NCI-H2171 treated with DMSO at 0.1 percent for 48 hours (cell line): ENCODE measurements at places on chromosomes 4 and X.

DNA sequence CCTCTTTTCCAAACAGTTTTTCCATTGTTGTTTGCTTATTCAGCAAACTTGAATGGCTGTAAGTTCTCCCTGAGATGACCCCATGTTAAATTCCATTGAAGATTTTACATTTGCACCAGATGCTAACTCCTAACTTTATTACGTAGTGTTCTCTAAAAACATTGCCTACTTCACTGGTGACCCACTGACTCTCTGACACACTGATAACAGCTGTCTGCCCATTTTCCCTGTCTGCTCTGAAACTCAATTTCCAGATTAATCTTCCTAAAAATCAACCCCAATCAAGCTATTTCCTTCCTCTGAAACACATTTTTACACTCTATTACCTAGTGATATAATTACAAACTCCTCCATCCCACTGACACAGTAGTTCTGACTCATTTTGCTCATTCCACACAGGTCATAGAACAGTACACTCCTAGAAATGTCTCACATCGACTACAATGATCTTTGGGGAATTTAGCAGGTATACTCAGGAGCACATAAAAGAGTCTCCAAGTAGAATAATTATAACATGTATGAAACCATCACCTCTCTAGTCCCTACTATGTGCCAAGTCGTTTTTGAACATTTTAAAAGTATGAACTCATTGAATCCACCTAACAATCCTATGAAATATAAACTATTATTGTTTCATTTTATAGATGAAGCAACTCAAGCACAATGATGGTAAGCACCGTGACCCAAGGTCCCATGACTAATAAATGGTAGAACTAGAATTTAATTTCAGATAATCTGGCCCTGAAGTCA, 210.9 kb downstream of the SLIT2 start:
- DNase-seq = no peak

GRCh38 chr4:187183346-187183745, 459.7 kb upstream of the FAT1 start:
- no peak for DNase-seq

GRCh38 chr4:2054217-2054616, 4.9 kb upstream of the NAT8L start:
- no peak for DNase-seq

GRCh38 chr4:134518574-134519217, 317.1 kb upstream of the PABPC4L start:
- peak; percentile 11 for DNase-seq

DNA sequence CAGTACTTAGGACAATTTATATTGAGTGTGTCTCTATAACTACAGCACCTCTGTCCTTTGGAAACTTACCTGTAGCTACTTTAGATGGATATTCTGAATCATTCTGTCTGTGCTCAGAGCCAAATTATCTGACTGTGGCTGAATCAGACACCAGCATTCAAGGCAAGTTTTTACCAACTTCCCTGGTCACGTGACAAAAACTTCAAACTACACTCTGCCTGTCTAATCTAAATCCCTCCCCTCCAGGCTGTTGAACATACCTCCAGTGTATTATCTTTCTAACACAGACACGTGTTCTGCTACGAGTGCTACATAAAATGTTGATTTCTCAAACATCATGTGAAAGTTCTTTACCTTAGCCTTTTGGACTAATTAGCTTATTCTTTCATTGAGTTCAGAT, 641.2 kb upstream of the CPEB2 start:
- no peak for DNase-seq

GRCh38 chr4:688854-689681, at the start of gene SLC49A3:
SLC49A3 (minus strand) TSS chr4:689151; CDS start chr4:689127, 24 bp downstream.
- no peak for DNase-seq

GRCh38 chrX:105753411-105753810, 68.9 kb upstream of the NRK start:
- no peak for DNase-seq

DNA sequence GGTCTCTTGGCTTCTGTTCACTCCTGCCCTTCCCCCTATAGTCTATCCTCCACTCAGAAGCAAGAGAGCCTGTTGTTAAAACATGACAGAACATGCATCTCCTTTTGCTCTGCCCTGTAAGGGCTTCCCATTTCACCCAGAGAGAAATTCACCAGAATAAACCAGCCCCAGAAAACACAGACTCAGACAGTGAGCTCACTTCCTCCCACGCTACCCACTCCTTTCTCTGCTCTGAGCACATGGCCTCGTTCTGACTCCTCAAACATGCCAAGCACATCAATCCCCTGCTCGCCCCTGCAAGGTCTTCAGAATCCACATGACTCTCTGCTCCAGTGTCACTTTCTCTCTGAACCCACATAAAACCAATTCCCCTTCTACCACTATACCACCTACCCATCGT, 50.4 kb downstream of the MID1 start:
- no peak for DNase-seq

DNA sequence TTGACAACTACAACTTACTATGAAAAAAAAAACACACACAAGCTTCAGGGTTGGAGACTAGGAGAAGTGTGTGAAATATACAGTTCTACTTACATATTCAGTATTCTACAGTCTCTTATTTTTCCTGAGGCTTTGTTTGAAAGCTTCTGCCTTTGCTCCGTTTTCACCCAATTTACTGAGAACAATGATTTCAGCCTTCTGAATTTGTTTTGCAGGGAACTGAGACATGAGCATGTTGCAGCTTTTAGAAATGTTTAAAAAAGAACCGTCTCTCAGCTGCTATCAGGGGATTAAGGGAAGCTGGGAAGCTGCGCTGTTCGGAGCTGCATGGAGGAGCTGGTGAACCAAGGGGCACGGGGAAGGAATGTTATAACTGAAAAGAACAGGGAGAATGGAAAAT, 85.7 kb downstream of the QDPR start:
- DNase-seq = no peak

DNA sequence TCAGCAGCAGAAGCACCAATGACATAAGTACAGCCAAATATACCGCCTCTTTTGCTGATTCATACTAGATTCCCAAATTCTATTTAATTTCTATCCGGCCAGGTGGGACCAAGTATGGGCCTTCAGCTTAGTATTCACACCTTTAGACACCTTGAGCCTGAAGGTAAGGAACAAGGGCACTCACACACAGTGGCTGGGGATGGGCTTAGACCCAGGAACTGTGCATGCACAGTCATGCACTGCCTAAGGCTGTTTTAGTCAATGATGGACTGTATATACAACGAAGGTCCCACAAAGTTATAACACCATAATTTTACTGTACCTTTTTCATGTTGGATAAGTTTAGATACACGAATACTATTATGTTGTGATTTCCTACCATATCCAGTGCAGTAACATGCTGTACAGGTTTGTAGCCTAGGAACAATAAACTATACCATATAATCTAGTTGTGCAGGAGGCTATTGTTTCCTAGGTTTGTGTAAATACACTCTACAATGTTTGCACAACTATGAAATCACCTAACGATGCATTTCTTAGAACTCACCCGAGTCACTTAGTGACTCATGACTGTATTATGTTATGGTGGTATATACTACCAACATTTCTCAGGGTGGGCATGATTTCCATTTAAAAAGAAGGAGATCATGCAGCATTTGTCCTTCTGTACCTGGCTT, 9.7 kb upstream of the CLNK start:
- DNase-seq = no peak

- DNase-seq = no peak
These were observed 70.4 kb downstream of the STARD8 start for GRCh38 chrX:68717663-68718442.

- peak; percentile 1 for DNase-seq
These were observed 31.0 kb upstream of the PDE5A start for GRCh38 chr4:119659576-119659975.

DNA sequence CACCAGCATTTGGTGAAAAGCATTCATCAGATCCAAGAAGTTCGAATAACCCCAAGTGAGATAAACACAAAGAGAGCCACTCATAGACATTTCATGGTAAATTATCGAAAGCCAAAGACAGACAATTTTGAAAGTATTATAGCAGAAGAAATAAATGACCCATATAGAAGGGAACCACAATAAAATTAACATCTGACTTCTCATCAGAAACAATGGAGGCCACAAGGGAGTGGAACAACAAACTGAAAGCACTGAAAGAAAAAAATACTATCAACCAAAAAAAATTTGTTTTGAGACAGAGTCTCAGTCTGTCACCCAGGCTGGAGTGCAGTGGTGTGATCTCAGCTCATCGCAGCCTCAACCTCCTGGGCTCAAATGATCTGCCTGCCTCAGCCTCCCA, 12.3 kb downstream of the DUSP9 start:
- DNase-seq = no peak

GRCh38 chr4:181702864-181703495, 540.2 kb upstream of the TENM3 start:
- no peak for DNase-seq

DNA sequence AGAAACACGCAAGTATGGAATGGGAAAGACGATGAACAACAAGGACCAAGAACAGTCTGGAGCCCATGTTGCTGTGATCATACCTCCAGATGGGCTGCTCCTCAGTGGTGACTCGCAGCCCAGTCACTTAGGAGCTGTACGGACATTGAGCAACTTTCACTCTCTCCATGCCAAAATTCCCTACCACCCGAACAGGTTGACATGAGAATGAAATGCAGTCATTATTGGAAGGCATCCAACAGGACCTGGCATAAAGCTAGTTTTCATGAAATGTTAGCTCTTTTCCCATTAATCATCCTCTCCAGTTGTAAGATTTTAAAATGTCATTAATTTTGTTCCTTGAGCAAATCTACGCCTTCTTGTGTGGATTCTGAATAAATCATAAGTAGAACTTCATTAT, 82.7 kb upstream of the GPM6B start:
- DNase-seq = peak; percentile 52

DNA sequence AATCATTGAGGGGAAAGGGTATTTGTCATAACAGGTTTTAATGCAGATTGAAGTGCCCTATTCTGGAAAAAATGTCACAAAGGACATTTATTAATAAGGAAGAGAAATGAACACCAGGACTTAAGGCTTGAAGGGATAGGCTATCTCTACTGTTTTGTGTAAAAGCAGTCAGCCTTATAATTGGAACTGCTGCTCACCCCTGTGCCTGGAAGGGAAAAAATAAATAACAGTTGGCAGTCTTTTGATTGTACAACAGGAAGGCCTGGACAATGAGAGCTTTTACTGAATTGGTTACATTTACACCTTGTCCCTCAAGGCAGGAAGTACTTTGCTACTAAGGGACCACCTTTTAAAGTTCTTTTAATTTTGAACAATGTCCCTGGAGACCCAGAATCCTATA, 17.8 kb upstream of the MAGED4 start:
- DNase-seq = no peak

- no peak for DNase-seq
These were observed 101.5 kb downstream of the MXRA5 start for GRCh38 chrX:3244955-3245354.

DNA sequence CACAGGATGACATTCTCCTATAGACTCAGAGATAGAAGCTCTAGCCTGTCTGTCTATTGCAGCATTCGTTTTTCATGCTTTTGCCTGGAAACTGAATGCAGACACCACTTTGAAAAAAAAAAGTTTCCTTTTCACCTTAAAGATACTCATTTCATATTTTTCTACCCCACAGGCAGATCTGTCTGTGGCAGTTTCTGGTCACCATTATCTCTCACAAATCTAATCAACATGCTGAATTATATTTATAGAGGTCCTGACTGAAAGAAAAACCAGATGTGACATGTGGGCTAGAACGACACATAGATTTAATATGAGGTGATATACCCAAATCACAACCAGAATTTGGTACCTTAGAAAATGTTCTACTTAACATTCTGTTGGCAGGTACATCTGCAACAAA, 28.2 kb downstream of the ADGRG4 start:
- no peak for DNase-seq

- no peak for DNase-seq
These were observed 35.8 kb downstream of the NAP1L3 start for GRCh38 chrX:93637591-93637990.

- peak; percentile 54 for DNase-seq
These were observed 100.1 kb upstream of the KLF3 start for GRCh38 chr4:38563707-38564495.

DNA sequence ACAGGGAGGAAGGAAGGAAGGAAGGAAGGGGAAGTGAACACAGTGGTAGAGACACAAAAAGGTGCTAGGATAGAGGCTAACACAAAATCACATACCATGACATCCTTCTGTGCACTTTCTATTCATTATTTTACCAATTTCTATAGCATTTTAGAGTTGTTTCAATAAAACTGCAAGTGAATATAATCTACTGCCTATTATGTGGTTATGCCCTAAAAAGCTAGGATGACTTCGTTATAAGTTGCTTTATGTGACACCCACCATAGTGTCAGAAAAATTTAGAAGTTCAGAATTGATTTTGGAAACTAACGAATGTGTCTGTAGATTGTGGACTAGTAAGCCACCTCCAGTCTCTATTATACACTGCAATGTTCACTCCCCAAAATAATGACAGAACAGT, 59.4 kb upstream of the EDNRA start:
- DNase-seq = no peak

GRCh38 chr4:148944136-148944838, 502.1 kb upstream of the NR3C2 start:
- DNase-seq = no peak

DNA sequence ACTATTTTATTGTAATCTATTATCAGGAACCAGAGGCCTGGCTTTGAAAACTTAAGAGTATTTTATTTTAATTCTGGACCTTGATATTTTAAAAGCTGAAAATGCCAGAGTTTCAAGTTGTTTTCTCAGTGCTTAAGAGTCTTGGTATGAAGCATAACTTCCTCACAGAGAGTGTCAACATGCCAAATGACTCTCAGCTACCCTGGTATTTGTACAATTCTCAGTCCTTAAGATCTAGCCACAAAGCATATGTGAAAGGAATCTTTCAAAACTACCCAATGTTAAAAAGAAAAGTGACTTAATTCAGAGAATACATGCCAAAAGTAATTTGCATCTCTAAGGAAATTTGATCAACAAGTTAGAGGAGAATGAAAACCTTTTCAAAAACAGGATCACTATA, 171.9 kb downstream of the DKK2 start:
- DNase-seq = no peak

DNA sequence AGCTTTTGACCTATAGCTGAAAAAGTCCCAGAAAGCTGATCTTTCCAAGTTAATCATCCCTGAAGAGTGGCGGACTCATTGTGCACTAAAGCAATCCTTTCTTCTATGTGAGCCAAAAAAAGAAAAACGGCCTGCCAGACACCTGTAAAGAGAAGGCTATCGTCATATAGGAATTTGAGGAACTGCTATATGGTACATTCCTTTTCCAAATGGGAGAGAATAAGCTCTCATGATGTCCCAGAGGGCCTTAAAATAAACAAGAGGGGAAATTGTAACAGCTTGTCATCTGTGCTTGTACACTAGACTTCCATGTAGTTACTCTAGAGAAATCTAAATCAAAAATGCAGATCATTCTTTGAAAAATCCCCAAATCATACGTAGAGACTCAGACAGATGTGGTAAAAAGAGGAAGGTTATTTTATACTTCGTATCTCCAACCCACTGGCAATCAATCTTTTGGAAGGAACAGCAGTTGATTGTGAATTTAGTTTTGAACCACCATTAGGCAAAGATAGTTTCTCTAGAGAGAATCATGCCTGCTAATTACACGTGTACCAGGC, 26.1 kb downstream of the GPR174 start:
- no peak for DNase-seq

- no peak for DNase-seq
These were observed 69.4 kb downstream of the DCHS2 start for GRCh38 chr4:154422152-154422551.
